ENCODE measurements at places on chromosomes 5 and 9. TPM values are rescaled to one million over a fixed set of nuclear protein-coding genes. Genes with fewer than 3 reads are reported as not detected.
A peak's percentile ranks its signal among the peaks of the same experiment; 100 is the strongest.

Gene ZDHHC12
- total RNA-seq: 65.1 TPM

Gene ACTBL2
- total RNA-seq: 0.11 TPM

DNA sequence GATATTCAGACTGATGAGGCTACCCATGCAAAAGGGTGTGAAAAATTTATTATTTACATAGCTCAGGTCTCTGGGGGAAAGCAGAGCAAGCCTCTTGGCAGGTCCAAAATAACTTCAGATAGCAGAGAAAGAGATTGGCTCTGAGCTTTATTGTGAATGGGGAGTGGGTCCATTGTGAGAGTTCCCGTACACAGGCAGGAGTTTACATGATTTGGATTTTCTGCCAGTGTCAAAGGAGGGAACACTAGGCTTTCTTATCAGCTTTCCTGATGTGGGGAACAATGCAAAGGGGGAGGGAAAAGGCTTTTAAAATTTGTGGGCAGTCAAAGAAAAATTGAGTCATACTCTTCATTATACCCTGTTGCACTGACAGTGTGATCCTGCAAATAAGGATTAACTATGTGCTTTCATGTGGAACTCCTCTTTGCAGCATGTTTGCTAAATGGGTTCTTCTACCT, 615.0 kb upstream of the RIOK2 start:
- no peak for DNase-seq

GRCh38 chr5:141359790-141360426, at the start of gene PCDHGB2:
PCDHGB2 (plus strand) TSS chr5:141359994; CDS start chr5:141360136, 142 bp downstream.
- peak; percentile 44 for DNase-seq

DNA sequence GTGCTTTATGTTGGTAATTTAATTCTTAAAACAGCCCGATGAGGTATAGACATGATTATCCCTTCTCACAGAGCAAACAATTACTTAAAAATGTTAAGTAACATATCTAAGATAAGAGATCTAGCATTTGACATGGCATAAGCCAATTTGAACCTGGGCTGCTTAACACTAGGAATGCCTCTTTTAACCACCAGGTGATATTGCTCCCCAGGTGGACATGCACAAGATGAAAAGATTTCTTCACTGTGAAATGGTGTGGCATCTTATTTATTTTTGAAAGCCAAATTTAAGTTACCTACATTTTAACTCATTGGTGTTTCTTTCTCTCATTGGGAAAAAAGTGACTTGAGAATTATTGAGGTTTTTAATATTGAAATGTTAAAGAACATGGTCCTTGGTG, 15.8 kb upstream of the LRRC70 start:
- no peak for DNase-seq

- no peak for DNase-seq
Observed at GRCh38 chr5:13501176-13501575, 443.3 kb downstream of the DNAH5 start.

- DNase-seq: no peak
Observed at GRCh38 chr5:43981556-43981955, 378.6 kb downstream of the NNT start.

- DNase-seq: peak; percentile 69
Observed at GRCh38 chr9:20732118-20732517, 48.1 kb downstream of the FOCAD start.

Measured in GM23248 (cell line).